ENCODE measurements at places on chromosomes 3 and 15.

DNA sequence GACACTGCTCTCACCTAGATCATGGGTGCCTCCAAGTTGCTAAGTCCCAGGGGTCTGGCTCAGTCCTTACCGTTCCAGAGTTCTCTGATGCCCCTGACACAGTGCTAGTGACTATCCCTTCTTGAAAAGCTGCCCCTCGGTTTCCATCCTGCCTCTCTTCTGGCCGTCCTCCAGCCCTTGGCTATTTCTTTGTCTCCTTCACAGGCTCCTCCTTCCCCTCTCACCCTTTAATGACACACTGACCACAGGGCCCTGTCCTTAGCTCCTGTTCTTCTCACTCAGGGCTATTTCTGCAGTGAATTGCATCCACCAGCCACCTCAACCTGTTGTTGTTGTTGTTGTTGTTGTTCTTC, 31.1 kb downstream of the SLC28A1 start:
- DNase-seq: no peak

- DNase-seq: no peak
These were observed 127.6 kb upstream of the UBE2E2 start for GRCh38 chr3:23075496-23075895.

GRCh38 chr3:193816656-193817311, 223.8 kb downstream of the OPA1 start:
- DNase-seq: no peak

GRCh38 chr3:144351011-144351410, 379.4 kb downstream of the DIPK2A start:
- DNase-seq: no peak

DNA sequence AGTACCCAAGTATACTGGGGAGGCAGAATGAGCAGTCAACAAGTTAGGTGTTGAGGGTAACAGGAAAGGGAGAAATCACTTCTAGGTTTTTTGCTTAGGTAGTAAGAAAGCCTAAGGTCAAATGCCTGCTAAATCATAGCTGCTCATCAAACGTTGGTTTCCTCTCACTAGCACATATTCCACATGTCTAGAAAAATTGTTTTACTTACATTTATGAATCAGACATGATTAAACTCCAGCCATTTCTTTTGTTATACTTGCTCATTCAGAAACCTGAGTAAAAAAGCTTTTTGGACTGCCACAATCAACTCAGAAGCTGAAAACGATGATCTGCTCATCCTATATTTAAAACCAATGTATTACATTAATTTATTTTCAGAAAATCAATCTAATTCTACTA, 40.2 kb downstream of the SLC9A9 start:
- no peak for DNase-seq

- DNase-seq: no peak
These were observed 386.8 kb downstream of the TBC1D5 start for GRCh38 chr3:17355591-17355990.

- no peak for DNase-seq
These were observed 171.5 kb downstream of the IL5RA start for GRCh38 chr3:2938711-2939110.

- no peak for DNase-seq
These were observed 24.8 kb downstream of the LINGO1 start for GRCh38 chr15:77607894-77608261.

GRCh38 chr3:54120657-54121413, 1.5 kb upstream of the CACNA2D3 start:
- no peak for DNase-seq

GRCh38 chr15:41780727-41781126, 6.4 kb downstream of the MAPKBP1 start:
- DNase-seq: no peak

- no peak for DNase-seq
These were observed 24.3 kb downstream of the PLOD2 start for GRCh38 chr3:146136647-146137046.

DNA sequence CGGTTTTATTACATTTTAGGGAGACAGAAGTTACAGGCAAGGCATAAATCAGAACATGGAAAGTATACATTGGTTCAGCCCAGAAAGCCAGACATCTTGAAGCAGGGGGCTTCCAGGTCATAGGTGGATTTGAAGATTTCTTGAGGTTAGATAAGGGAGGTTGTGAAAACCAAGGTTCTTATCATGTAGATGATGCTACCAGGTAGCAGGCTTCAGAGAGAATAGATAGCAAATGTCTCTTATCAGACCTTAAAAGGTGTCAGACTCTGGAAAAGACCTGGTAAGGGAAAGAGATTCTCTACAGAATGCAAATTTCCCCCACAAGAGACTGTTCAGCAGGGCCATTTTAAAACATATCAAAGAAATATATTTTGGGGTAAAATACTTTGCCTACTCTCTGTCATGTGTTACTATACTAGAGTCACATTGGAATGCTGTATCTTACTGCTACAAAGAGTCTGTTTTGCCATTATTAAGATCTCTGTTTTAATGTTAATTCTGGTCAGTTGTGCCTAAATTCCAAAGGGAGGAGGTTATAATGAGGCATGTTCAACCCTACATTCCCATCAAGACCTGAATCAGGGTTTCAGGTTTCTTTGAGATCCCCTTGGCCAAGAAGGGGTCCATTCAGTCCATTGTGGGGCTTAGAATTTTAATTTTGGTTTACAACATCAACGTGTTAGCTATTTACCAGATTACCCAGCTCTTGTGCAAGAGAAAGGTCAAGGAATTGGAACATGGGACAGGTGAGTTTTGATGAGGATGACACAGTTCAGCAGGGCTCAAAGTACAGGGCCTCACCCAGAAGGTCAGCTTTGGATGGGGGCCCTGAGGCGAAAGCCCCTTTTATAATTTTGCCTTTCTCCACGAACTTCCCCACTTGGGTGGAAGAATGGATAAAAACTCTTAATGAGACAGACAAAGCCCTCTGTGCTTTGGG, 36.0 kb upstream of the LYZL4 start:
- DNase-seq: no peak

DNA sequence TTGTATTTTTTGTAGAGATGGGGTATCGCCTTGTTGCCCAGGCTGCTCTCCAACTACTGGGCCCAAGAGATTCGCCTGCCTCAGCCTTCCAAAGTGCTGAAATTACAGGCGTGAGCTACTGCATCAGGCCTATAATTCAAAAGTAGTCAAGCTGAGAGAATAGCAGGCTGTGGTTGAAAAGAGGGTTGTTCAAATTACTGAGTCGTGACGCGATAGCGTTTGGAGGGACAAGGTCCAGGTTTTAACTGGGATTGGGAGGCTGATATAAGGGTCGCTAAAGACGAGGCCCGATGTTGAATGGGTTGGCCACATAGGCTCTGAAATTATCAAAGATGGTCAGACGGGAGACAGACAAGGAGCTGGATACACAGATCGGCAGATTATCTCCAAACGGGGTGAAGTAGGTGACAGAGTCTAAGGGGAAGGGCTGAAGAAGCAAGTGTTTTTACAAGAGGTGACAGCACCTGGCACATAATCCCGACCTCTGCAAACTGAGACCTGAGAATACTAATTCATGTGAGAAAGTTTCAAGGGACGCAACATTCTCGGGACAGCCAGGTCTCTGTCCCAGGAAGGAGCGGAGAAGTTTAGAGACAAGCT, 759 bp upstream of the ARID3B start:
- DNase-seq: no peak

GRCh38 chr3:14616606-14617507, 34.7 kb upstream of the CCDC174 start:
- no peak for DNase-seq

- DNase-seq: no peak
These were observed 80.2 kb upstream of the PXYLP1 start for GRCh38 chr3:141151439-141151838.

GRCh38 chr3:196012941-196013476, 68.9 kb downstream of the TFRC start:
- no peak for DNase-seq

DNA sequence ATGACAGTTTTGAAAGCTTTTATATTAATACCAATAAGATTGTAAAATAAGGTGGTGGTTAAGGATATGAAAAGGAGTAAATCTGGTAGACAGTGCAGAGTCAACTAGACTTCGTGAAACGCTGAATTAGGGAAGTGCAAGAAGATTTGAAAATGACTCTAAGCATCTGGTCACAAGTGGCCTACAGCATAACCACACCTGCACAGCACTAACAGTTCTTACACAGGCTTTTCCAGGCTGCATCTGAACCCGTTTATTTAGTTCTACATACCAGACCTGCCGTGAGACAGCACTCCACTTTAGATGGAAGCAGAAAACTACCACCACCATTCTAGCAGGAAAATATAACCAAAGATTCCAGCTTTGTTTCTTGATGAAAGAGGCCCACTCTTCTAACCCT, 1.9 kb downstream of the DMXL2 start:
- DNase-seq: no peak

DNA sequence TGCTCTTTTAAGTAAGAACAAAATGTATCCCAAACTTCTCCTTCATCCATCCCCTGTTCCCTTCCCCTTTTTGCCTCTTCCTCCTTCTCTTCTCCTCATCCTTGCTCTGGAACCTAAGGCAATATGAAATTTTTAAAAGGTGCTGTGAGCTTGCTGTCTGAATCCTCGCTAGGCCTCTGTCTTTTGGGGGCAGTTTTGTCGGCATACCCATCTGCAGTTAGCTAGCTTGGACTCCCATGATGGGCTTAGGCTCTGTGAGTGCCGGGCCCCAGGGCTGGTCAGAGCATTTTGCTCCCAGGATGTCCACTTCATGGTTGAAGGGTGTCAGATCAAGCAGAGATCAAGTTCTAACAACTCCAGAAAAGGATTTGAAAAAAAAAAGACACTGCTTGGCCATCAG, 18.6 kb downstream of the ZIC1 start:
- DNase-seq: no peak

GRCh38 chr3:14911651-14912050, 35.7 kb upstream of the NR2C2 start:
- DNase-seq: no peak

DNA sequence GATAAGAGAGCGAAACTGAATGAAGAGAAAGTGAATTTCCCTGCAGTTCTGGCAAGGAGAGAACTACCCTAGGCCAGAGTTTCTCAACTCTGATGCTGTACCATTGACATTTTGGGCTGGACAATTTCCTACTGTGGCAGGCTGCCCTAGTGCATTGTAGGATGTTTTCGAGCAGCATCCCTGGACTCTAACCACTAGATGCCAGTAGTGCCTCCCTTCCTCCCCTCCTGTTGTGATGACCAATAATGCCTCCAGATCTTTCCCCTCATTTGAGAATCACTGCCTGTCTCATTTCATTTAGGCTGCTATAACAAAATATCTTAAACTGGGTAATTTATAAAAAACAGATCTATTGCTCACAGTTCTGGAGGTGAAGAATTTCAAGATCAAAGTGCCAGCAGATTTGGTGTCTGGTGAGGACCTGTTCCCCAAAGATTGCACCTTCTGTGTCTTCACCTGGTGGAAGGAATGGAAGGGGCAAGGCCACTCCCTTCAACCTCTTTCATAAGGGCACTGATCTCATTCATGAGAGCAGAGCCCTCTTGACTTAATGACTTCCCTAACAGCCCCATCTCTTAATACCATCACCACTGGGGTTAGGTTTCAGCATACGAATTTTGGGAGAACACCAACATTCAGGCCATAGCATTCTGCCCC, 188.9 kb upstream of the MEIS2 start:
- no peak for DNase-seq

- DNase-seq: peak; percentile 87
These were observed at the start of gene XRN1 for GRCh38 chr3:142447852-142448823. Gene XRN1 (minus strand): TSS chr3:142448037. CDS start chr3:142447944, 93 bp downstream.
